ENCODE measurements at places on chromosomes 12 and 14. TPM values are rescaled to one million over a fixed set of nuclear protein-coding genes. Genes with fewer than 3 reads are reported as not detected.

- DNase-seq: peak; percentile 79
Measured at GRCh38 chr12:65536876-65537681, 258.6 kb downstream of the MSRB3 start.

DNA sequence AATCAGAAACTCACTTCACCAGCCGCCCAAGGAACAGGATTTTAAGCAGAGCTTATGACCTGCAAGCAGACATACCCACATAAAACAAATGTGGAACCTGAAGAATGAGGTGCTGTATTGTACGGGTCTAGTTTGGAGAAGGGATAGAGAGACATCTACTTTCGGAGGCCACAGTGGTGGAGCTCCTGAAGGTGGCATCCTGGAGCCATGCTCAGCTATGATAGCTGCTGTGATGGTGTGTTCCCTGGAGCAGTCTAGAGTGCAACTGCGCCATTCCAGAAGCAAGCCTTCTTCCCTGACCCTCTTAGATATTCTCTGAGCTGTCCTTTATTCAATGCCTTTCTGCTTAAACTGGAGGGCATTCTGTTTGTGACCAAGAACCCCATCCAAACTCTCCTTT lies 402.6 kb downstream of the FUT8 start:
- DNase-seq: no peak

GRCh38 chr14:33956640-33957039 lies 5.8 kb upstream of the EGLN3 start:
- DNase-seq: no peak

GRCh38 chr12:57156701-57157403 lies 9.4 kb upstream of the LRP1-AS start:
- no peak for DNase-seq

DNA sequence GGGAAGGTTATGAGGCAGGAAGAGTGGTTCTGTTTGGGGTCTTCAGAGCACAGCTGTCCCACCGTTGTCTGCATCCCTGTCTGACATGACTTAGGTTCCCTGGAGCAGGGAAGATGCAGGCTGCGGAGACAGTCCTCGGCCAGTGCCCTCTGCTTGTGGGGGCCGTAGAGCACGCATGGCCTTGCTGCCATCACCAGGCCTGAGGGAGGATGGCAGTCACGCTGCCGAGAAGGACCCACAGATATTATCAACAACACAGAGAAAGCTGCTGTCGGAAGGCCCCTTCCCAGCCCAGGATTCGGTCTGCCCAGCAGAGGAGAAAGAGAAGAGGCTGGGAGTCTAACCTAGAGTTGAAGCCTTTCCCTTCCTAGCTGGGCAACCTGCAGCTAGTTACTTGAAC lies 35.0 kb downstream of the ERH start:
- DNase-seq: no peak

- no peak for DNase-seq
Measured at GRCh38 chr14:105082703-105083102, 17.5 kb upstream of the GPR132 start.

DNA sequence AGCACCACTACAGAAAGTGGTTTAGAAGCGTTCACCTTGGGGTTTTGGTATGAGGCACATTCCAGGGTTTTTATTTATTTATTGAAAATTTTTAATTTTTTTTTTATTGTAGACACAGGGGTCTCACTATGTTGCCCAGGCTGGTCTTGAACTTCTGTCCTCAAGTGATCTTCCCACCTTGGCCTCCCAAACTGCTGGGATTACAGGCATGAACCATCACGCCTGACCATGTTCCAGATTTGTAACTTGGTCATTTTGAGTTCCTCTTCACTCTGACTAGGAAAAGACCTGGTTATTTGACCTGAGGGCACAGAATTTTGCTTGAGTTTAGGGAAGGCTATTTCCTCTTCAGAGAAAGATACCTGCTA lies 3.1 kb downstream of the MLEC start:
- no peak for DNase-seq

- DNase-seq: peak; percentile 27
Measured at GRCh38 chr14:101705733-101706508, 55.6 kb upstream of the PPP2R5C start.

DNA sequence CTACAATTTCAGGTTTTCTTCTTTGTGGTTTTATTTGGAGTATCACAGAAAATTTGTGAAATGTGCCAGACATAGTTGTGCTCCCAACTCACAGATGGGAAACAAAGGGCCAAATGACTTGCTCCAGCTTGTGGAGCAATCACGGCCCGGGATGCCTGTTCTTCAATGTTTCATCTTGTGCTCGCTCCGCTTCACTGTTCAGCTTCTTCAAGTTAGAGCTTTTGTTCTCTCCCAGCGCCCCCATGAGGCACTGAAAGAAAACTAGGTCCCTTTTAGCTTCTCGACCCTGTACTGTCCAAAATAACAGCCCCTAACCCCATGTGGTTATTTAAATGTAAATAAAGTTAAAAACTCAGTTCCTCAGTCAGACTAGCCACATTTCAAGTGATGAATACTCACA lies 187.9 kb upstream of the STXBP6 start:
- peak; percentile 20 for DNase-seq

DNA sequence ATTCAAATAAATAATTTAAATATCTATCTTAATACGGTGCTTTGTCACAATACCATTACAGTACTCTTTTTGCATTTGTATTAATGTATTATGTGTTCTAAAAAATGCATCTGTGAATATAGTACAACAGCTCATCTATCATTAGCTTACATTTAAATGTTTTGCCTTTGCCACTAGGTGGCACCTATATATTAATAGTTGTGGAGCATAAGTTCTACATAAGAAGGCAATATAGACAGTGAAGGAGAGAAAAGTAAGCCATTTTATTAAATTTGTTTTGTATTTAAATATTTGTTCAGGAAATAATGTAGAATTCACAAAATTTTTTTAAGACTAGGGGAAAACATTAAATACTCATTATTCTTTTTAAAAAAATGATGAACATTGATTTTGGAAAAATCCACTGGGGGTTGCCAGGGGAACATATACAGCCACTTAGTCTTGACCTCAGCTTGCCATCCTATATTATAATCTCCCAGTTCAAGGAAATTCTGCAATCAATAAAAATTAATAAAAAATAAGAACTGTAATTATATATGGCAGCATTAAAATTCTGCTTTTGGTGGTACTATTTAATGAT lies 9.8 kb downstream of the CCER1 start:
- no peak for DNase-seq

DNA sequence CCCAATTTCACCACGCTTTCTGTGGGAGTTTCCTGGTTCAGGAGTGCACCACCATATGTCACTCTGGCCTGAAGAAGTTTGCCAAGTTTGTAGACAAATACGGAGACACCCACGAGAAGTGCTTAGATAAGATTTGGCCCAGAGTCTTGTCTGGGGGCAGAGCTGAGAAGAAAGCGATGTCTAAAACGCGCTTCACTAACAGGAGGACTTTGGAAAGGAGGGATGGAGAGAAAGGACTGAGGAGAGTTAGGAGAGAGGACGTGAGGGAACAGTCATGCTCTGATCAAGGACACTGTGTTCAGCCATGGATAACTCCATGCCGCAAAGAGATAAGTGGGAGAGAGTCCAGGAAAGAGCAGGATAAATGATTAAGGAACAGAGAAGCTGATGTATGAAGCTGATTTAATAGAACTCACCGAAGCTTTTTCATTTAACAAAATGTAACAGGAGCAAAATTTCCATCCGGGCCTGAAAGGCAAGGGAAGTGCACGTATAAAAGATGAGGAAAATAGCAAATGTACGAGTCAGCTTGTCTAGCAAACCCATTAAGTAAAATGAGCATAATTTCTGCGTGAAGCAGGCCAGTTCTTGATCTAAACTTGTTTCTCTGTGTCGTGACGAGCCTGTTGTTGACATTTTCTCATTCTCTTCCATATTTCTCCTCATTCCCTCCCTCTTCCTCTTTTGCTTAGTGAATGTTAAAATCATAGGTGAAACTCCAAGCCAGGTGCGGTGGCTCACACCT lies 23.4 kb upstream of the MAP3K9 start:
- no peak for DNase-seq

FAM90A1 gene
- polyA plus RNA-seq: 3.8 TPM

TSPAN11 gene
- 5.3 TPM for polyA plus RNA-seq

CFAP54 gene
- 4.4 TPM for polyA plus RNA-seq

TCHP gene
- polyA plus RNA-seq: 32.3 TPM

CFL2 gene
- 74.8 TPM for polyA plus RNA-seq

TFCP2 gene
- 62.7 TPM for polyA plus RNA-seq

LRP1 gene
- polyA plus RNA-seq: 64.5 TPM

TMBIM6 gene
- 721 TPM for polyA plus RNA-seq

PLEKHD1 gene
- polyA plus RNA-seq: 5.4 TPM
